Endodermal cell (in vitro differentiated cells): ENCODE measurements at places on chromosomes 1 and 21. TPM values are rescaled to one million over a fixed set of nuclear protein-coding genes. Genes with fewer than 3 reads are reported as not detected.

GRCh38 chr1:233962878-233963277 lies 58.4 kb downstream of the SLC35F3 start:
- H3K4me1 ChIP-seq: no peaks in the 10 kb centered on the region
- H3K36me3 ChIP-seq: no peaks in the 10 kb centered on the region
- DNase-seq: no peak
- H3K4me3 ChIP-seq: no peak overlapping the region
- H3K27me3 ChIP-seq: no peaks in the 10 kb centered on the region

- H3K4me3 ChIP-seq: no peak overlapping the region
- peaks cover 21% of the 10 kb centered on the region for H3K27me3 ChIP-seq
- H3K27ac ChIP-seq: no peak overlapping the region
Measured at GRCh38 chr1:13824626-13825025, 124.6 kb downstream of the PRDM2 start.

The KRTAP19-1 gene
- total RNA-seq: not detected in 2 replicates

- H3K4me1 ChIP-seq: no peaks in the 10 kb centered on the region
- DNase-seq: peak; percentile 65
- no peaks in the 10 kb centered on the region for H3K27me3 ChIP-seq
- peaks cover 40% of the 10 kb centered on the region for H3K36me3 ChIP-seq
- no peak within 1 kb of the TSS for H3K27ac ChIP-seq
Measured at GRCh38 chr1:32362474-32363313, at the start of the genes FAM229A and TSSK3. Gene FAM229A (minus strand): TSS chr1:32362485. CDS start chr1:32362091, 394 bp downstream. Gene TSSK3 (plus strand): TSS chr1:32362539. CDS start chr1:32362702, 163 bp downstream.

- no peak for DNase-seq
- no peaks in the 10 kb centered on the region for H3K27me3 ChIP-seq
- H3K27ac ChIP-seq: no peak overlapping the region
- H3K4me3 ChIP-seq: peak overlapping the region; percentile 98
Measured at GRCh38 chr1:170073893-170074249, 624 bp downstream of the KIFAP3 start.

DNA sequence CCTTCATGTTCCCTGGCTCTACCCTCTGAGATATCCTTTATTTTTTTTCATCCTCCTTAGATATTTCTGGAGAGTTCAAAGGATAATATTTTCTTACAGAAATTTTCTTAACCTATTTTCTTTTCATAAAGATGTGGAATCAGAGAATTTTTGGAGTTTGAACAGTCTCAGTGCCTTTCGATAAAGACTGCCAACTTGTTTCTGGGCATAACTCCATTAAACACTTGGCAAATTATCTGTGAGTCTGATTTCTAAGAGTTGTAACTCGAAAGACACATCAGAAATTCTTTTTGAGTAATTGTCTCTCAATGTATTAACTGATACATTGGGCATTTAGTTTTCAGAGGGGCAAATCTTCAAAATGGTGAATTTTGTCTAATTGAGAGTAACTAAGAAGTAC lies 1255.6 kb downstream of the NCAM2 start:
- H3K36me3 ChIP-seq: no peaks in the 10 kb centered on the region
- no peak for DNase-seq
- H3K27ac ChIP-seq: no peak overlapping the region
- H3K27me3 ChIP-seq: no peaks in the 10 kb centered on the region
- H3K4me1 ChIP-seq: no peaks in the 10 kb centered on the region

DNA sequence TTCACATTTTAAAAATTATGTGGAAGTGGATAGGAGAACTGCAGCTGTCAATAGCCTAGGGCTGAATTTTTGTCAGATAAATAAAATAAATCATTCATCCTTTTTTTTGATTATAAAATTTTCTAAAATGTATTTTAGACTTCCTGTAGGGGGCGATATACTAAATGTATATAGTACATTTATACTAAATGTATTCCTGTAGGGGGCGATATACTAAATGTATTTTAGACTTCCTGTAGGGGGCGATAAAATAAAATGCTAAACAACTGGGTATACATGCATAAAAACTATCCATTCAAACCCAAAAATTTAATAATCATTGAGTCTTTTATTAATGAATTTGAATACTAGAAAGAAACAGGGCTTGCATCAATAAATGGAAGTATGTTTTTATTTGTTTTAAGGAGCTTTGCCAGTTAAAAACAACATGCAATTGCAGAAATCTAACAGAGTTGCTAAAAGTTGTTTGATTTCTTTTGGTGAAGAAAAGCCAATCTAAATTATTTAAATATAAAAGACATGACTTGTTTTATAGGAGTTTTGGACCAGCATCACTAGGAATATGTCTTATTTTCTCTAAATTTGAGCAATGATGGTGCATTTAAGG lies 31.4 kb downstream of the CLCA1 start:
- peaks cover 15% of the 10 kb centered on the region for H3K4me1 ChIP-seq
- no peak for DNase-seq
- H3K36me3 ChIP-seq: no peaks in the 10 kb centered on the region
- no peak overlapping the region for H3K27ac ChIP-seq
- H3K4me3 ChIP-seq: no peak overlapping the region

DNA sequence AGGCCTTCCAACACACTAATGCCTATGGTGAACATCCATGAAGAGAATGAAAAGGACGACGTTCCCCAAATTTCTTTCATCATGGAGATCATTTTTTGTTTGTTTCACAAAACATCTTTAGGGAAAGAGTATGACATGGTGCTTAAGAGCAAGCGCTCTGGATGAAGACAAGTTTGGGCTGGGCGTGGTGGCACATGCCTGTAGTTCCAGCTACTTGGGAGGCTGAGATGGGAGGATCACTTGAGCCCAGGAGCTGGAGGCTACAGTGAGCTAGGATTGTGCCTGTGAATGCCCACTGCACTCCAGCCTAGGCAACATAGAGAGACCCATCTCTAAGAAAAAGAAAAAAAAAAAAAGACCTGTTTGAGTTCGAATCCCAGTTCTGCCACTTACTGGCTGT lies 253.1 kb downstream of the PTPRU start:
- no peaks in the 10 kb centered on the region for H3K4me1 ChIP-seq
- peaks cover 44% of the 10 kb centered on the region for H3K27me3 ChIP-seq
- no peaks in the 10 kb centered on the region for H3K36me3 ChIP-seq
- no peak for DNase-seq
- H3K27ac ChIP-seq: no peak overlapping the region
- H3K4me3 ChIP-seq: no peak overlapping the region

GRCh38 chr1:180433873-180434272 lies 68.5 kb downstream of the ACBD6 start:
- H3K4me1 ChIP-seq: no peaks in the 10 kb centered on the region
- no peaks in the 10 kb centered on the region for H3K27me3 ChIP-seq
- H3K4me3 ChIP-seq: no peak overlapping the region
- H3K36me3 ChIP-seq: peaks cover 4% of the 10 kb centered on the region

- no peak overlapping the region for H3K4me3 ChIP-seq
- H3K4me1 ChIP-seq: no peaks in the 10 kb centered on the region
- DNase-seq: no peak
- no peaks in the 10 kb centered on the region for H3K27me3 ChIP-seq
- peaks cover 4% of the 10 kb centered on the region for H3K36me3 ChIP-seq
Measured at GRCh38 chr1:205142102-205142469, 20.3 kb upstream of the RBBP5 start.

GRCh38 chr1:6075748-6076147 lies 30.1 kb downstream of the KCNAB2 start:
- H3K4me1 ChIP-seq: no peaks in the 10 kb centered on the region
- H3K4me3 ChIP-seq: no peak overlapping the region
- no peaks in the 10 kb centered on the region for H3K36me3 ChIP-seq
- DNase-seq: no peak
- no peaks in the 10 kb centered on the region for H3K27me3 ChIP-seq
- H3K27ac ChIP-seq: no peak overlapping the region

DNA sequence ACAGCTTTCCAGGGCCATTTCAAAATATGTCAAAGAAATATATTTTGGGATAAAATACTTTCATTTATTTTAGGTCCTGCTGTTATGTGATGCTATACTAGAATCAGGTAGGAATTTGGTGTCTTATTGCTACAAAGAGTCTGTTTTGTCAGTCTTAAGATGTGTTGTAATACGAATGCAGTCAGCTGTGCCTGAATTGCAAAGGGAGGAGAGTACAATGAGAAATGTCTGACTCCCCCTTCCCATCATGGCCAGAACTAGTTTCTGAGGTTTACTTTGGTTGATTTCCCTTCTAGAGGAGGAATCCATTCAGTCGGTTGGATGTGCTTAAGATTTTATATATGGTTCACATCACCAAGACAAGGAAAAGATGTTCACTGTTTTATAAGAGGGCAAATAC lies 75.7 kb upstream of the TNFSF18 start:
- H3K27ac ChIP-seq: no peak overlapping the region
- H3K36me3 ChIP-seq: no peaks in the 10 kb centered on the region
- no peak for DNase-seq
- H3K4me1 ChIP-seq: peaks cover 7% of the 10 kb centered on the region

The AUNIP gene
- 14.3 and 14.4 TPM in 2 replicates for total RNA-seq

DNA sequence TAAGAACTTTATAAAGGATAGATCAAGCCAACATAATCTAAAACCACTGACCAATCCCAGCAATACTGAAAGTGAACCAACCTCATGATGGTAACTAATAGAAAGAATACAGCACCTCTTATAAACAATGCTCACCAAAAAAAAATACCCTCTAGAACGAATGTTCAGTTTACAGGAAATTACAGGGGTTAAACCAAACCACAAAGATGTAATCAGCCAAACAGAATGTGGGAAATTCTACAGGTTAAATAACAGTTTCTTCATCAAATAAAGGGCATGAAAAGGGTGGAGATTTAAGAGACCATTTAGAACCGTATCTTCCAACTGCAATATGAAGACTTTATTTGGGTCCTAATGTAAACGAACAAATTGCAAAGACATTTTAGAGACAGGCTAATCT lies 30.4 kb downstream of the ARID4B start:
- H3K36me3 ChIP-seq: peaks cover 13% of the 10 kb centered on the region
- DNase-seq: no peak

The TNNT2 gene
- 0.35 to 0.92 TPM (median 0.74 TPM) in 3 replicates for total RNA-seq

DNA sequence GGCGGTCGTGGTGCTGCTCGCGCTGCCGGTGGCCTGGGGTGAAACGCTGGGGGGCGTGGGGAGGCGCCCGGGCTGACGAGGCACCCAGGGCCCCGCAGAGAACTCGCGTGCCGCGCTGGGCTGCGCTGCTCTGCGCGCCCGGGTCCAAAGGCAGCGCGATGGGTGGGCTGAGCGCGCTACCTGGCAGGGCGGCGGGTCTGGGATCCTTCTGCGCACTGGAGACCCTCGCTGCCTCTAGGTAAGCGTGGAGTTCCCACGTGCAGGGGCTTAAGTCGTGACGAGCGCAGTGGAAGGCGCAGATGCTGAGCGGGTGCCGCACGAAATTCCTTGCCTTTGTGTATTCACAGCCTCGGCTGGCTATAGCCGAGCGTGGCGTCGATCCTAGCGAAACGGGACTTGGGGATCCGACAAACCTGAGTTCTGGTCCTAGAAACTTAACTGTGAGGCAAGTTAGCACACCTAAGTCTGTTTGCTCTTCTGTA lies 24.6 kb downstream of the CR1L start:
- no peak overlapping the region for H3K27ac ChIP-seq
- H3K4me3 ChIP-seq: no peak overlapping the region
- H3K4me1 ChIP-seq: no peaks in the 10 kb centered on the region
- H3K27me3 ChIP-seq: peaks cover 31% of the 10 kb centered on the region
- no peaks in the 10 kb centered on the region for H3K36me3 ChIP-seq

DNA sequence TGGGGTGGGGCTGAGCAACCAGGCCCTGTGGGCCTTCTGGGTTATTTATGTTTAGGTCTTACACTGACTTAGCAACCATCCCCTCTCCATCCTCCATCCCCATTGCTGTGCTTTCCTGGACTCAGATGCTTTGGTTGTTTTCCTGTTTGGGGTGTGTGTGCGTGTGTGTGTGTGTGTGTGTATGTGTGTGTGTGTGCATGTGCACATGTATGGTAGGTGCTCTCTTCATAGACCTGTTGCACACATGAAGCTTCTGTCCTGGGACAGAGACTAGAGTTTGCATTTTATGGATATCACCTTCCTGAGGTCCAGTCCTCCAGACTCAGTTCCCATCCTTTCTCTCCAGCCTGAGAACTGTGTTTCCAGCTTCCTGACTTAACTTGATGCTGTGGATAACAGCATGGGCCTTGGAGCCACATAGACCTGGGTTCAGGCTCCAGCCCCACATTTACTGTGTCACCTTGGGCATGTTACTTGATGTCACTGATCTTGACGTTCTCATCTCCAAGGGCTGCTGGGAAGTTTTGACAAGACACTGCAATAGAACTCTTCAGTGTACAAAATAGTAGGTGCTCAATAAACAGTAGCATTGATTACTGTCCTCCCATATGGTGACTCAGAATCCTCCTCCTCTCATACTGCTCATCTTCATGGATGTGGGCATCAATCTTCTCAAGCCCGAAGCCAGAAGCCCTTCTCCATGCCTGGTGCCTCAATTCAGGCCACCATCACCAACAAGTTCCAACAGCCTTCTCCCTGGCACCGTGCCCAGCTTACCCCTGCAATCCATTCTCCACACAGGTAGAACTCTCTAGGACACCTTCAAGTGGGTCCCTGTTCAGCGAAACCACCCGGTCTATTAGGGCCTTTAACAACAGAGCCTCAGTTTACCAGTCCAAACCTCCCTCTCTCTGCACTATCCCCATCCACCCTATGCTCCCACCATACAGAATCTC lies 181.8 kb upstream of the EDN2 start:
- H3K4me1 ChIP-seq: peaks cover 16% of the 10 kb centered on the region
- H3K27me3 ChIP-seq: peaks cover 6% of the 10 kb centered on the region
- H3K4me3 ChIP-seq: no peak overlapping the region
- H3K36me3 ChIP-seq: no peaks in the 10 kb centered on the region
- no peak overlapping the region for H3K27ac ChIP-seq
- no peak for DNase-seq

DNA sequence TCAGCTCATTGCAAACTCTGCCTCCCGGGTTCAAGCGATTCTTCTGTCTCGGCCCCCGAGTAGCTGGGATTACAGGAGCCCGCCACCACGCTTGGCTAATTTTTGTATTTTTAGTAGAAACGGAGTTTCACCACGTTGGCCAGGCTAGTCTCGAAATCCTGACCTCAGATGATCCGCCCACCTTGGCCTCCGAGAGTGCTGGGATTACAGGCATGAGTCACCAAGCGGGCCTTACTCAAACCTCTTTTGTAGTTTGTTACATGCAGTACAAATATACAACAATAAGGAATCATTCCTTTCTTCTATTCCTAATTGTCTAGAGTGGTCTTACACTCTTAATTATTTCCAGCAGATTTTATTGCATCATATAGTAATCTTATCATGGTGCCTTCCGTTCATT lies 16.6 kb downstream of the SPATA17 start:
- no peak overlapping the region for H3K27ac ChIP-seq

The GPR37L1 gene
- 0.04 TPM in 1 of 2 replicates, not detected in the other for total RNA-seq

The SFN gene
- total RNA-seq: 0.82 to 1.5 TPM (median 1.5 TPM) in 3 replicates

- H3K36me3 ChIP-seq: peaks cover 36% of the 10 kb centered on the region
- H3K27ac ChIP-seq: no peak overlapping the region
- H3K4me3 ChIP-seq: no peak overlapping the region
- no peaks in the 10 kb centered on the region for H3K27me3 ChIP-seq
Measured at GRCh38 chr1:175002910-175003517, 3.3 kb downstream of the CACYBP start.

The LAPTM5 gene
- 0.25 TPM in 1 of 2 replicates, not detected in the other for total RNA-seq

GRCh38 chr1:41241354-41241748 lies 755 bp downstream of the SCMH1 start:
- H3K36me3 ChIP-seq: no peaks in the 10 kb centered on the region
- peaks cover 45% of the 10 kb centered on the region for H3K27me3 ChIP-seq
- H3K4me1 ChIP-seq: peaks cover 5% of the 10 kb centered on the region
- peak; percentile 76 for DNase-seq
- H3K4me3 ChIP-seq: peak overlapping the region; percentile 76
